Osteocyte (in vitro differentiated cells): ENCODE measurements at places on chromosomes 2 and 18. TPM values are rescaled to one million over a fixed set of nuclear protein-coding genes. Genes with fewer than 3 reads are reported as not detected.

- no peaks in the 10 kb centered on the region for H3K27me3 ChIP-seq
- H3K36me3 ChIP-seq = no peaks in the 10 kb centered on the region
- peak overlapping the region; percentile 81 for H3K4me3 ChIP-seq
- H3K27ac ChIP-seq = peak overlapping the region; percentile 83
Observed at GRCh38 chr2:165793161-165793778, 777 bp downstream of the GALNT3 start.

- H3K36me3 ChIP-seq = no peaks in the 10 kb centered on the region
- no peak for DNase-seq
- no peak overlapping the region for H3K27ac ChIP-seq
- no peak overlapping the region for H3K4me3 ChIP-seq
- peaks cover 60% of the 10 kb centered on the region for H3K4me1 ChIP-seq
Observed at GRCh38 chr18:48875314-48875941, 75.3 kb downstream of the SMAD7 start.

ABCB11 gene
- total RNA-seq = not detected in 2 replicates

KIAA2012 gene
- total RNA-seq = not detected in 2 replicates

- no peak overlapping the region for H3K27ac ChIP-seq
- H3K36me3 ChIP-seq = no peaks in the 10 kb centered on the region
- H3K4me3 ChIP-seq = no peak overlapping the region
- peaks cover 13% of the 10 kb centered on the region for H3K27me3 ChIP-seq
Observed at GRCh38 chr2:36245651-36246050, 109.9 kb upstream of the CRIM1 start.
